OCI-LY7 (cell line): ENCODE measurements at places on chromosomes 6 and 20. TPM values are rescaled to one million over a fixed set of nuclear protein-coding genes. Genes with fewer than 3 reads are reported as not detected.
A peak's percentile ranks its signal among the peaks of the same experiment; 100 is the strongest.

DNA sequence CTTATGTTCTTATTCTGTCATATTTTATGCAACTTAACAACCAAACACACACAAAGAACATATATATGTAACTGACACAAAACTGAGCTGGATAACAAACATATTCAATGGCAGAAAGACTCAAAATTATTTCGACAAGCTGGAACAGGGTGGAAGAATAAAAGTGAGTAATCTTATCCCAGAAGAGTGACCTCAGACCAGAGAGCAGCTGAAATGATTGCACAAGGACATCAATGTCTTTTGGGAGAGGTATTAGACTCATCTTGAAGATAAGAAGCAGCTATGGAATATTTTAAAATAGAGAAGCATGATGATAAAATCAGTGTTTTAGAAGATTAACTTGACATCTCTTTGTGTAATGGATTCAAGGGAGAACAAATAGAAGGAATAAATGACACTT is 191.6 kb upstream of the PRDM1 start:
- no peak for DNase-seq

DNA sequence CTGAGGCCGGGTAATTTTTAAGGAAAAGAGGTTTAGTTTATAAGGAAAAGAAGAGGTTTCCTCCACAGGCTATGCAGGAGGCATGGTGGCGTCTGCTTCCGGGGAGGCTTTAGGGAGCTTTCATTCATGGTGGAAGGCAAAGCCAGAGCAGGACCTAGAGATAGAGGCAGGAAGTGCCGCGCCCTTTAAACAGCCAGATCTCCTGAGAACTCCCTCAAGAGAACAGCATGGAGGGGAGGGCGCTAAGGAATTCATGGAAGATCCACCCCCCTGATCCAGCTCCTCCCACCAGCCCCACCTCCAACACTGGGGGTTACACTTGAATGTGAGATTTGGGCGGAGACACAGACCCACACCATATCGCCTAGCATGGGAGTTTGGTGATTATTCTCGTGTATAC is 13.9 kb upstream of the DACT2 start:
- no peak for DNase-seq

CNR1 gene
- 246 and 247 TPM in 2 replicates for total RNA-seq

DNA sequence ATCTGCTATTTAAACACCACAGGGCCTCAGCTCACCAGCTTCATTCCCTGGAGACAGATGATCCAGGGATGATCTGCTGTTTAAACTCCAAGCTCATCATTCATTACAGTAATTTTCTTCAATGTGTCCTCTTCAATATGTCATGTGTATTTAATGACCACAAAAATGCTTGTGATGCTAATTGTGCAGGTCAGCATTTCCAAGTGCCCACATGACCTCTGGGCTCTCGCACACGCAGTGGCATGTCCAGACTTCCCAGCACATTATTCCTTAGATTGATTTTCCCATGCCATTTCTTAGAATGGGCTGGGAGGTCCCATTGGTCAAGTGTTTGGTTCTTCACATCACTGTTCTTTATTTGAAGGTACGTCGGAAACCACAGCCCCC is 434.4 kb downstream of the HAO1 start:
- DNase-seq: no peak

- DNase-seq: no peak
Observed at GRCh38 chr6:146472918-146473317, 70.7 kb upstream of the RAB32 start.

DNA sequence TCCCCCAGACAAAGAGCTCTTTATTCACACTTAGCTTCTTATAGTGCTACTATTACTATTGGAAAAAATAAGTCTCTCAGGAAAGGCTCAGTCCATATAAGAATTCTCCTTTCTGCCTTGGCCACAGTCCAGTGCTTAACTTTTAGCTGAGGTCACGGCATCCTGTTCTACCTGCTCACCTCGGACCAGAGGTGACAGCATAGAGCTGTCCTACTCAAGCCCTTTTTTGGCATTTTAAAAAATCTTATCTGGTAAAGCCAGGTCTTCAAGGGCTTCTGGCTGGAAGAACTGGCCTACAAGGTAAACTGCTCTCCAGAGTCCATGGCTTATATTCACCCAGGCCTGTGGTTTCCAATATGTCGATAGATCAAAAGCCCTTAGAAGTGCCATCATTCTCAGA is 109.7 kb downstream of the RCAN2 start:
- DNase-seq: no peak

GRCh38 chr6:105807905-105808304 is 278.2 kb upstream of the PRDM1 start:
- DNase-seq: no peak

DNA sequence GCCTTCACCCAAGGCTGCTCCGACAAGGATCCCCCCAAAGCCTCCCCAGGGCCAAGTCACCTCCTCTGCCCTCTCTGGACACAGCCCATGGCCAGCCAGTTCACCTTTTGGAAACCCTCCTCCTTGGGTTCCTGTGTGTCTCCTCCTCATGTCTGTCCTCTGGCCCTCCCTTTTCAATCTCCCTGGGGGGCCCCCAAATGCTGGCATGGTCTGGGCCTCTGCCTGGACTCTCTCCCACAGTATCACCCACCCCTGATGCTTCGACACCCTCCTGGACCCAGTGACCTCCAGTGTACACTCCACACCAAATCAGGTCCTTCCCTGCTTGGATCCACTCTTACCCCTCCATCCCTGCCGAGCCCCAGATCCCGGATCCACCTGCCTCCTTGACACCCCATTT is 46.7 kb upstream of the NNAT start:
- no peak for DNase-seq

DNA sequence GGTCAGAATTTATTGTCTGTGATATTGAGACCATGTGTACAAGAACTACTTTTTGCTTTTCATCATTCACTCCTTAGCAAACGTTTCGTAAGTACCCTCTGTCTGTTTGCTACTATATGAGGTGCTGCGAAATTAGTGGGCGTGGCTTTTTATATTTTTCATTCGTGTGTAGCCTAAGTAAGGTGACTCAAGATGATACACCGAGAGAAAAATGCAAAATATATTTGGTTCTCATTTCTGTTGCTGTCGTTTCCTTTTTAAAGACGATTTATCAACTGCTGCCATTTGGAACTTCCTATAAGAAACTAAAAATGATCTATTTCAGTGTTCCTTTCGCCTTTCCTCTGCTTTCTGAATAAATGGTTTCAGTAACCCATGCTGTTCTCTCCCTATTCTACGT is 61.2 kb downstream of the VAPB start:
- DNase-seq: no peak

GRCh38 chr6:99426451-99426757 is 1.3 kb upstream of the PNISR start:
- DNase-seq: no peak

DNA sequence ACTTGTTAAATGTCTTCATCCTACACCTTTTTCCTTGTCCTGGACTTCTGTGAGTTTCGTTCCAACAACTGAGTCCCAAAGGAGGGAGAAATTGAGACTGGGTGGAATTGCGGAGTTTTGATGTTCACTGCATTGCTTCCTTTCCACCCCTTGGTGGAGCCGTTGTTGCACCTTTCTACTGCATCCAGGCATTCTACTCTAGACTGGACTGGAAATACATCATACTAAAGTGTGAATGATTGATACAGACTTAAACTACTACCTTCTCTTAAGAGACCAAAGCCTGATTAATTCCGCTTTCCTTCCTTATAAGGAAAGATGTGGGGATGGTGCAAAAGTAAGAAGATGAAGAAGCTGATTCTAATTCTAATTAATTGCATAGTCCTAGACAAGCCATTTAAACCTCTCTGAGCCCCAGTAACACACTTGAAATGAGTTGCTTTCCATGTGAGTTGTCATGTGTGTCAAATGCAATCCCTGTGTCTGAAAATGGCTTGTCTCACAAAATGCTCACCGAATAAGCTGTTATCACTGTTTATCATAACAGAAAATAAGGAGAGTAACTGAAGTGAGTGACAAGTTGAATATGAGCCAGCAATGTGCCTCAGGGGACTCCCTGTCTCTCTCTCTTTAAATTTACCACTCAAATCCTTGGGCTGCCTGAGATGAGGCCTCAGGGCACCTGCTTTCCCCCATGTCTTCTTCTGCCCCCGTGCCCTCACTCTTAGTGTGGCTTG is 338.3 kb upstream of the CHD6 start:
- peak; percentile 23 for DNase-seq

- DNase-seq: peak; percentile 56
Observed at GRCh38 chr6:136751522-136751956, 40.7 kb downstream of the MAP3K5 start.

SLX4IP gene
- 8.7 and 9.2 TPM in 2 replicates for total RNA-seq

GRCh38 chr6:130466052-130466747 is 100.4 kb downstream of the TMEM200A start:
- DNase-seq: no peak

SEMG1 gene
- not detected in 2 replicates for total RNA-seq

GRCh38 chr6:124273701-124274100 is 470.0 kb downstream of the NKAIN2 start:
- DNase-seq: no peak

PXT1 gene
- 0.25 and 0.41 TPM in 2 replicates for total RNA-seq

DNA sequence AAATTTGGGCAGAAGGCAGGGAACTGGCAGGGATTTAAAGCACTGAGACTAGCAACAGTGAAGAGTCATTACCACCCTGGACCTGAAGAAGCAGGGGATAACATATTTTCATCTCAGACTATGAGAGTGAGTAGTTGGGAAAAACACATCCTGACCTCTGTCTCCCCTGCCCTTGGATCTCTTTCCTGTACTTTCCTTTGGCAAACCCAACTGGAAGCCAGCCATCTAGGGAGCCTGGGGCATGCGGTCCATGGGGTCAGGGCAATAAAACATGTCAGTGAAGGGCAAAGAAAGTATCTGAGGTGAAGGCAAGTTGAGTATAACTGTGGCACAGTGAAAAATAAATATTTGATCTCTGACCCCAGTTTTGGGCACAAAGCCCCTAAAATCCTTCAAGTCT is 698.2 kb downstream of the DOK5 start:
- no peak for DNase-seq

OPN5 gene
- total RNA-seq: not detected in 2 replicates

SLC52A3 gene
- not detected in 2 replicates for total RNA-seq

GRCh38 chr20:47585087-47585747 is 83.5 kb downstream of the NCOA3 start:
- no peak for DNase-seq

TULP1 gene
- not detected in 2 replicates for total RNA-seq

- no peak for DNase-seq
Observed at GRCh38 chr20:51061418-51062045, 38.6 kb upstream of the KCNG1 start.

- peak; percentile 67 for DNase-seq
Observed at GRCh38 chr20:58692579-58693225, at the start of gene NPEPL1. Gene NPEPL1, plus strand, starts transcription at chr20:58692800. Its CDS starts 101 bp downstream, at chr20:58692901.

GRCh38 chr20:50814438-50815161 is 19.7 kb downstream of the BCAS4 start:
- no peak for DNase-seq

BCL2L1 gene
- 64.2 and 71.5 TPM in 2 replicates for total RNA-seq

DNA sequence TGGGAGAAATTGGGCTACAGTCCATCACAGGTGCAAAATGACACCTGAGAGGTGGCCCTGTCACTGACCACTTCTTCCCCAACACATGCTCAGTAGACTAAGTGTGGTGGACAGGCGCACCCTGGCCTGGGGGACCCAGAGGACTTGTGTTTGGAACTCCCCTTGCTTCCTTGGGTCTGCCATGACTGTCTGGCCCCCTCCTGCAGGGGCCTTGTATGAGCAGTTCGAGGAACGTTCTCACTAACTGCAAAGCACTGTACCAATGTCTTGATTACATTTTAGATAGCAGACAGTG is 4.0 kb upstream of the PCK1 start:
- no peak for DNase-seq

GRCh38 chr6:28542440-28543296 is 17.0 kb downstream of the GPX5 start:
- DNase-seq: peak; percentile 60

BPI gene
- total RNA-seq: not detected in 2 replicates

KIF25 gene
- total RNA-seq: not detected in 2 replicates

DNA sequence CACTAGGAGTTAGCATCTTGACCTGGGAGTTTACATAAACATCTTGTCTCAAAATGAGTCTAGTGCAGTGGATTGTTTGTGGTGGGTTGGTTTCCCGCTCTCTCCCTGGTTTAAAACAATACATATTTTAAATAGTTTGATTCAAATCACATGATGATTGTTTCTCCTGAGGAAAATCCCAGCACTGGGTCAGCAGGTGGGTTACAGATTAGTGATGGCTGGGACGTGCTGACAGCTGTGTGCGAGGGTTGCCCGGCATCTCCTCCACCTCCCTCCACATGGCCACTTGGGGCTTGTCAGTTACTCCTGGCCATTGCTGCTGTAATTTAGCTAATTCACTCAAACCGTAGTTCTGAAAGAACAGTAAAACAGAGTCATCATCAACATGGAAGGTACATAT is 306.4 kb upstream of the CITED2 start:
- DNase-seq: no peak

HRH3 gene
- not detected in 2 replicates for total RNA-seq

BNIP5 gene
- not detected in 2 replicates for total RNA-seq

DNA sequence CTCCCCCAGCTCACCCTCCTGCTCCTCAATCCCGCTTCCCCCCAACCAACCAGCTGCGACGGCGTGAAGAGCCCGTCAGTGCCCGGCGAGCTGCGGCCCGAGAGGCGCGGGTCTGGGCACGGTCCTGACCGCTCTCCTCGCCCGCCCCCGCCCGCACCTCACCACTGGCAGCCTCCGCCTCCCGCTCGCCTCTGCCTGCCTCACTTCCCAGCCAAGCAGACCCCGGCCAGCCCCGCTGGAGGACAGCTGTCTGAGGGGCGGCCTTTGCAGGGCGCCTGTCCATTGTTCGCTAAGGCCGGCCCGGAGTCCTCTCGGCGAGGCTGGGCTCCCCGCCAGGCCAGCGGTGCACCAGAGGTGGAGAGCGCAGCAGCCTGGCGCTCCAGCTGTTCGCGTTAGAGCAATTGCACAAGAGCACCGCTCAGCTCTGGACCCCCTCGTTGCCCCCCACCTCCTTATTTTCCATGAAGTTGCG is 1.3 kb downstream of the SOBP start:
- DNase-seq: peak; percentile 42

ZBTB12 gene
- total RNA-seq: 20.2 and 21.0 TPM in 2 replicates

GRCh38 chr20:47334022-47334551 is 22.4 kb downstream of the ZMYND8 start:
- DNase-seq: no peak

DNA sequence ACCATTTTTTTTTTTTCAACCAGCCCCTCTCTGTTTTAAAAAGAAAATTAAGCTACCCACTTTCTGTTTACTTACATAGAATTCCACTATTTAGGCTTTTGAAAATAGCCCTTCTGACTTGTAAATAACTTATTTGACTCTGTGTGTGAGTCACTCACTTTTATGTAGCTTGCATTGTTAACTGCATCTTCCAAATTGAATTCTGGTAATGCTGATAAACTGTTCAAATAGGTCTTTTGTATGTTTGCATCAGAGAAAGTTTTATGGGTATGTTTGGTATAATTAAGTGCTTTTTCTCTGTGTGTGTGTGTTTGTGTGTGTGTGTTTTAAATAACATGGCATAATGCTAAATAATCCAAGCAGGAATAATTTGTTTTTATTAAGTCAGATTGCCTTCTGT is 360.1 kb downstream of the PLCB1 start:
- DNase-seq: no peak

DNA sequence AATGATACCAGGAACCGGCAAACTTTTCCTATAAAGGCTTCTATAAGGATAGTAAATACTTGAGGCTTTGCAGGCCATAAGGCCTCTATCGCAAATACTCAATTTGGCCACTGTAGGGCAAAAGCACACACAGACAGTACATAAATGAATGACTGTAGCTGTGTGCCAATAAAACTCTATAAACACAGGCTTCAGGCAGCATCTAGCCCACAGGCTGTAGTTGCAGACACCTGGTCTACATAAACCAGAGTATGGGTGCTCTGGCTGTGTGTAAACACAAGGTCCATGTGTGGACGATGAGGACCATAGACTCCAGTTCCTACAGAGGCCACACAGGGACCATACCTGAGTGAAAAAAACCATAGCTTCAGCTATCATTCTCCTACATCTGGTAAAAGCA is 52.2 kb downstream of the ZMYND8 start:
- DNase-seq: no peak
